ENCODE measurements at places on chromosomes 5 and 9.

- DNase-seq = no peak
Observed at GRCh38 chr9:131092030-131092429, 4.3 kb upstream of the AIF1L start.

- DNase-seq = no peak
Observed at GRCh38 chr5:163997965-163998364, 492.5 kb downstream of the MAT2B start.

DNA sequence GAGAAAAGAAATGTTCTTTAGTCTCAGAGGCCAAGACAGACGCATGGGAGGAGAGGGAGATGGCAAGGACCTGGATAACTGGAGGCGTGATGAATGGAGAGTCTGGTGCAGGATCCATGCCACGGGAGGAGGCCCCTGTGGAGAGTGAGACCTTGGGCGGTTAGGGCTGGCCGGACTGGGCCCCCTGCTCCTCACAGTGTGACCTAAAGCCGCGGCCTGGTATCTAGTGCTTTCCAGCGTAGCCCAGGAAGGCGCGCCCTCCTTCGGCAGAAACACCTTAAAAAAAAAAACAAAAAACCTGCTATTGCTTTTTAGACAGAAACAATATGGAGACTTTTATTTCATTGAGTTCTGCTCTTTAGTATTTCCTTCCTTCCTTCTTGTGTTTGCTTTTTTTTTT is 33.1 kb downstream of the SCGB3A1 start:
- no peak for DNase-seq

GRCh38 chr5:58871648-58872242 is 288.9 kb downstream of the RAB3C start:
- DNase-seq = no peak

DNA sequence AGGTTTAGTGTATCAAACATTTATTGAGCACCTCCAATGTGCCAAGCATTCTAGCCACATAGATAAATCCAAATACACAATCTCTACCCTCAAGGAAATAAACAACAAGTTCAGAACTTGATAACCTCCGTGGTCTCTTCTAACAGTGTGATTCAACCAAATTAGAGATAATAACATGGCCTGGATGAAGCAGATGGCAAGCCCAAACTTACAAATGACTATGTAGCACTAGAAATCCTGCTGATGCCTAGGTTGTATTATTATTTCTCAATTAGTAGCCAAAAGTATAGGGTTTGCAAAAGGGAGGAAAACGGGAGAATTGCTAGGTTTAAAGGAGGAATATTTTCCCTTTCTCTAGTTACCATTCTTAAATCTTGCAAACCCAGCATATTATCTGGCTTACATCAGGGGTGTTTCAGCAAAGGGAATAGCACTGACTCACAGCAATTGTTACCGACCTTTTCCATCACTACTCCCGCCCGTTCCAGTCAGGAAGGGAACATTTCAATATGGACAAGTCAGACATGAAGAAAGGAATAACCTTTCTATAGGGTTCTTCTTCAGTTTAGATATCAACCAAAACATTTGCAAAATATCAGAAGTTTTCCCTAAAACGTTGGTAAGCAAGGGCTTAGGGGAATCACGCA is 2.3 kb downstream of the DPYSL3 start:
- no peak for DNase-seq

GRCh38 chr9:133581011-133581410 is 28.2 kb downstream of the FAM163B start:
- DNase-seq = no peak

DNA sequence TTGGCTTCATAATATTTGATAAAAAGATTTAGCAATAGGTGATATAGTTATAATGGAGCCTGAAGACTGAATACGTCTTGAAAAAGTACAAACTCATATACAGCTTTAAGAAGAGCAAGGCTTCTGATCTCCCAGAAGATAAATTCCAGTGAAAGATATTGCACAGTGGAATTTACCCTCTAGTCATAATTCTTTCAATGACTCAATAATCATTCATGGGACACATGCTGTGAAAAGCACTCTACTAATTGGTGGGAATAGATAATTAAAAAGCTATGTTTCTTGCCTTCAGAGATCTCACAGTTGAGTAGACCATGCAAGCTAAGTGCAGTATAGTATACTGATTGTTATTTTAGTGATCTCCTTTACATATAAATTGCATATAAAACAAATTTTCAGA is 538.6 kb upstream of the CYLC2 start:
- DNase-seq = no peak
